ENCODE measurements at places on chromosomes 1 and 21.

GRCh38 chr1:205013683-205014367 lies 29.2 kb upstream of the CNTN2 start:
- peak; percentile 45 for DNase-seq
- peaks cover 63% of the 10 kb centered on the region for H3K27me3 ChIP-seq
- H3K36me3 ChIP-seq = no peaks in the 10 kb centered on the region
- no peak overlapping the region for H3K4me3 ChIP-seq
- H3K4me1 ChIP-seq = peaks cover 6% of the 10 kb centered on the region

- H3K27me3 ChIP-seq = no peaks in the 10 kb centered on the region
- peaks cover 5% of the 10 kb centered on the region for H3K4me1 ChIP-seq
- H3K4me3 ChIP-seq = no peak overlapping the region
Observed at GRCh38 chr1:10644307-10645128, 151.9 kb downstream of the CASZ1 start.

DNA sequence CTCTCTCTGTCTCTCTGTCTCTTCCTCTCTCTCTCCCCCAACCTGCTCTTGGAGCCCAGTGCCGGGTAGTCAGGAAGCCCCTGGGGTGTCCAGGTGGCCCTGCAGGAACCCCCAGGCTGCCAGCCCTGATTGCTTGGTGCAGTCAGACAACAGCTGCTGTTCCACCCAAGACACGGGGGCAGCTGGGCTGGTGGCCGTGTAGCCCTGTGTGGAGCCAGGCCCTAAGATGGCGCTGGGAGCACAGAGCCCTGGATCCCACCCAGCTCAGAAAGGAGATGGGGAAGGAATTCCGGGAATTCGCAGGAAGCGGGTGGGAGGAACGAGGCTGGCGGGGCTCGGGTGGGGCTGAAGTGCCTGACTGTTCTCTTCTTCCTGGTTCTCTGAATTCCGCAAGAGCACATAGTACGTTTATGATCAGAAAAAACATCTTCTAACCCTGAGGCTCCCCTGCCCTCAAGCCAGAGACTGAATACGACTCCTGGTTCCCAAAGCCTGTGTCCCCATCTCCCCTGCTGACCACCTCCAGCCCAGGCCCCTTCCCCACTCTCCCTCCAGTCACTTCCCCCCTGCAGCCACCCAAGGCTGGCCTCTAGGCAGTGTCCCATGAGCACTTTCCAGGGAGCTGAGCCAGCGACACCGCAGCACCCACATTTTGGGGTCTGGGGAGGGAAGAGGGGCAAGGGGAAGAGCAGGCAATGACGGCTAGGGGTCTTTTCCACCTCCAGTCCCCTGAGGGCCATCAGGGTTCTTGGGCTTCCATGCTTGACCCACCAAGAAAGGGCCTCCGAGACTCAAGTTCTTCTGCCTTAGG lies 55.0 kb downstream of the WNT9A start:
- H3K36me3 ChIP-seq = no peaks in the 10 kb centered on the region
- H3K27me3 ChIP-seq = no peaks in the 10 kb centered on the region
- no peak overlapping the region for H3K27ac ChIP-seq
- no peak for DNase-seq
- H3K4me1 ChIP-seq = peaks cover 12% of the 10 kb centered on the region

DNA sequence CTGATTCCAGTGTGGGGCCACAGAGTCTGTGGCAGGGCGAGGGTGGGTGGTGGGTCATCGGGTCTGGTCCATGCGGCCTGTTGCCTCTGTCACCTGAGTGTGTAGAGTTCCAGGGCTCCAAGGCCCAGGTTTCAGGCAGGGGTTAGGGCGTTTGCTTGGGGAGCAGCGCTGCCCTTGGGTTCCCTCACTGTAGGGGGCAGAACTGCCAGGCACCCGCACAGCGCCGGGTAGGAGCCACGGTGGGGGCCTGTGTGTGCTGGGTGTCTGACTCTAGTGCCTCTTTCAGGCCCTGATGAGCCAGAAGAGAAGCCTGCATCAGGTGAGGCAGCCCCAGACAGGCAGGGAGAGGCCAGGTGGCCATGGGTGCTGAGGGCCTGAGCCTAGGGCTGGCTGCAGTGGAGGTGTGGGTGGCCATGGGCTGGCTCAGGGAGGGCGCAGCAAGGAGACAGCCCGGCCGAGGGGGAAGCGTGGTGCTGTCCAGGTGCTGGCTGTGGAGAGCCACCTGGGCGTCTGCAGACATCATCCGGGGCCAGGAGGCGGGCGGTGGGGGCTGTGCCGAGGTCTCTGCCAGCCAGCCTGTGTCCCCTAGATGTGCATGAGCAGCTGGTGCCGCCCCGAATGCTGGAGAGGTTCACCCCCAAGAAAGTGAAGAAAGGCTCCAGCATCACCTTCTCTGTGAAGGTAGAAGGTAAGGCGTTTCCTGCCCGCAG lies 72.3 kb downstream of the TRIM11 start:
- DNase-seq = no peak
- H3K27ac ChIP-seq = no peak overlapping the region
- H3K36me3 ChIP-seq = no peaks in the 10 kb centered on the region
- no peaks in the 10 kb centered on the region for H3K4me1 ChIP-seq
- H3K4me3 ChIP-seq = no peak overlapping the region

GRCh38 chr1:175148068-175148467 lies 44.5 kb downstream of the KIAA0040 start:
- H3K4me3 ChIP-seq = no peak overlapping the region
- no peak overlapping the region for H3K27ac ChIP-seq
- no peak for DNase-seq
- no peaks in the 10 kb centered on the region for H3K36me3 ChIP-seq

DNA sequence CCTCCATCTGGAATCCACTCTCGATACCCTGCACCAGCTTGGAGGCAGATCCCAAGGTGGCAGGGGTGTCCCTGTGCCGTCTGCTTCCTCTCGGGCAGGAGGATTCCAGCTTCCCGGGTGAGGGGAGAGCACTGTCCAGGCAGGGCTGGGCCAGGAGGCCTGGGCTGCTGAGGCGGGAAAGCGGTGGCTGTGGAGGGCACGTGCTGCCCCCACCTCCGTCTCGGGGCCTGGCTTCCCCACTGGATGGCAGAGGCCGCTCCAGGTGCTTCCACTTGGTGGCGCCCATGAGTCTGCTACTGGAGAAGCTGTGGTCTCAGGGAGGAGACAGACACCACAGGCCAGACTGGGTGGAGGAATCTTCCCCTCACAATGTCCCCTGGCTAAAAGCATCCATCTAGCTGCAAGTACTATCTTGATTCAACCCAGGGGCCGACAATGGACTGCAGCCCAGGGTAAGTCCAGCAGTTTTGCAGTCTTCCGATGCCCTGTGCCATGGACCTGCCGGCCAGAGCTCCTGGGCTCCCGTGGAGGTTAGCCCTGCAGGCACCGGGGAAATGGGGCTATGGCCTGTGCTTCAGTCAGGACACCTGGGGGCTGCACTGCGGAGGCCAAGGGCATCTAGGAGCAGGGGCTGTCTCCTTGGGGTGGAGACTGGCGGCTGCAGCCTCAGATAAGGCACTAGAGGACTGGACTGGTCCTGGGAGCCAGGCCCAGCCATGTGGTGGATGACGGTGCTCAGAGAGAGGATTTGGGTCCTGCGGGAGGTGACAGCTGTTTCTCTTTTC lies 41.3 kb upstream of the EIF4G3 start:
- DNase-seq = peak; percentile 30
- peaks cover 37% of the 10 kb centered on the region for H3K36me3 ChIP-seq
- H3K27me3 ChIP-seq = no peaks in the 10 kb centered on the region
- no peaks in the 10 kb centered on the region for H3K4me1 ChIP-seq
- no peak overlapping the region for H3K4me3 ChIP-seq

DNA sequence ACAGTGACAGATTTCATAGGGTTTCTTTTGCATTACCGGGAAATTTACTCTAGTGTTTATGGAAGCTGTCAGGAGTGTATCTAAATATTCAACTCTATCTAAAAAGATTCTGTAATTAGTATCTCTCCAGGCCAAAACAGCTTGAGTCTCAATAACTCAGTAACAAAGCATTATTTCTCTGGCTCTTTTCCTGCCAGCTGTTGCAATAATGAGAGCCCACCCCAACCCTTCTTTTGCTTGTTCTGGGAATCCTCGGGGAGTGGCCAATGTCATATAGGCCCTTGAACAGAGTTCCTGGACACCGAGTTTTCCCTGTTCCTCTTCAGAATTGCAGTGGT lies 120.1 kb upstream of the SGIP1 start:
- H3K27ac ChIP-seq = no peak overlapping the region
- peaks cover 13% of the 10 kb centered on the region for H3K4me1 ChIP-seq
- H3K27me3 ChIP-seq = no peaks in the 10 kb centered on the region
- no peak for DNase-seq
- no peaks in the 10 kb centered on the region for H3K36me3 ChIP-seq
- H3K4me3 ChIP-seq = no peak overlapping the region

DNA sequence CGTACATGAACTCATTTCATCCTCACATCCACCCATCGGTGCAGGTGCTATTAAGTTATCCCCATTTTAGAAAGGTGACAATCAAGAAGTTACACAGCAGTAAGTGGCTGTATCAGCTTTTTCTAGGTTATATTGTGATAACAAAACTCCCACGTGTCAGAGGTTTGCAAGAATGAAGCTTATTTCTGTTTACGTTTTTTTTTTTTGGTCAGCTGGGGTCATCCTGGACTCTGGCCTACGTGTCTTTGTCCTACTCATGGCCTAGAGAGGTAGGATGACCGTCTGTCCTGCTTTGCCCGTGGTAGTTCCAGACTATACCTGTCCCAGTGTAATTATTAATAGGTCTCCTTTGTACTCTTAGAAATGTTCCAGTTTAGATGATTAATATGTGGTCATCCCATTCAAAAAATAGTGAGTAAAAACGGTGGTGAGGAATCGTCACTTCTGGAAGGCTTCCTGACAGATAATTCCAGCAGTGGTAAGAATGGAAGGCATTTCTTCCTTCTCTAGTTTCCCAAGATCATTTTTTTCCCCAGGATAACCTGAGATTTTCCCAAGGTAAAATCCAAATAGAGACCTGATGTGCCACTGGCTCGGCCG lies 64.2 kb upstream of the KIF26B start:
- H3K4me3 ChIP-seq = no peak overlapping the region
- H3K4me1 ChIP-seq = peaks cover 15% of the 10 kb centered on the region
- no peak overlapping the region for H3K27ac ChIP-seq
- no peaks in the 10 kb centered on the region for H3K27me3 ChIP-seq
- no peaks in the 10 kb centered on the region for H3K36me3 ChIP-seq
- no peak for DNase-seq
